Myometrial cell (primary cell): ENCODE measurements at places on chromosomes 3 and 15. TPM values are rescaled to one million over a fixed set of nuclear protein-coding genes. Genes with fewer than 3 reads are reported as not detected.

The MST1R gene
- total RNA-seq = under 0.01 and 0.53 TPM in 2 replicates

The ATP6V1A gene
- total RNA-seq = 54.2 and 68.8 TPM in 2 replicates

The PDE12 gene
- 15.3 and 16.8 TPM in 2 replicates for total RNA-seq

The ZNF860 gene
- total RNA-seq = 0.29 and 0.53 TPM in 2 replicates

The EPHA6 gene
- total RNA-seq = not detected in 2 replicates

The C3orf22 gene
- total RNA-seq = not detected in 2 replicates

The OR5K2 gene
- total RNA-seq = not detected in 2 replicates

The NPAP1 gene
- not detected in 2 replicates for total RNA-seq

The TM4SF1 gene
- total RNA-seq = 190 and 206 TPM in 2 replicates

The ROPN1 gene
- total RNA-seq = 0.18 TPM in 1 of 2 replicates, not detected in the other

The SH2D7 gene
- not detected in 2 replicates for total RNA-seq
